ENCODE measurements at places on chromosomes 6 and 20. TPM values are rescaled to one million over a fixed set of nuclear protein-coding genes. Genes with fewer than 3 reads are reported as not detected.

GRCh38 chr6:64679416-64679815 is 1027.6 kb downstream of the EYS start:
- no peak for DNase-seq

- DNase-seq = no peak
These were observed 26.5 kb downstream of the GHRH start for GRCh38 chr20:37235065-37235464.

GRCh38 chr6:131692031-131692430 is 9.2 kb downstream of the OR2A4 start:
- no peak for DNase-seq

RXRB gene
- total RNA-seq = 23.3 TPM

DNA sequence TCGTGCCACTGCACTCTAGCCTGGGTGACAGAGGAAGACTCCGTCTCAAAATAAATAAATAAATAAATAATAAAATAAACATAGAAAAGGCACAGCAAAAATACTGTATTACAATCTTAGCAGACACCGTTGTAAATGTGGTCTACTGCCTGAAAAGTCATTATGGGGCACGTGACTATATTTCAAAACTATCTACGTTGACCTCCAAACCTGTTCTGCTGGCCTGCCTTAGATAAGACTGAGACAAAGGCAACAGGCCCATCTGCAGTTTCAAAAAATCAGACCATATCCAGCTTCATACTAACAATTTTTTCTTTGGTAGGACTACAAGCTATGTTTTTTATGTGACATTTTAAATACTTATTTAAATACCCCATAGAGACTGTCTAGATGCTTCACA is 59.1 kb downstream of the AGPAT4 start:
- no peak for DNase-seq

GRCh38 chr6:141463237-141463977 is 669.3 kb upstream of the GJE1 start:
- no peak for DNase-seq

- no peak for DNase-seq
These were observed 123.6 kb upstream of the SLC35B3 start for GRCh38 chr6:8558953-8559352.

DNA sequence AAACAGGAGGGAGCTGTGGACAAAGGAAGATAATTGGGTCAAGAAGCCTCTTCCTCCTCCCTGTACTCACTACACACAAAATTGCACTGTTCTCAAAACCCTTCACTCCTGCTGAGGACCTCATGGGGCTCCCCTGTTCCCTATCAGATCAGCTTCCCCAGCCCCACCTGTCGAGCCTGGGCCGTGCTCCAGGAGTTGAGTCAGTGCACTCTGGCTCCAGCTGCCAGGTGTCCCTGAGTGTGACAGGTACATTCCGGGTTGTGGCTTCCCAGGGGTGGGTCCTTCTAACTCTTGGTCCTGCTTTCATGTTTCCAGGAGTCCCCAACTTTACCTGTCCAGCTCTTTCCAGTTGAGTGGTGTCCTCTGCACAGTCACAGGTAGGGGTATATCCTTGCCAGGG is 8.4 kb downstream of the RAB5IF start:
- DNase-seq = no peak

GRCh38 chr6:157024745-157025144 is 247.6 kb downstream of the ARID1B start:
- DNase-seq = no peak
